ENCODE measurements at places on chromosomes 6 and 20. TPM values are rescaled to one million over a fixed set of nuclear protein-coding genes. Genes with fewer than 3 reads are reported as not detected.

GRCh38 chr20:22491194-22491505 is 93.2 kb downstream of the FOXA2 start:
- H3K27me3 ChIP-seq: peaks cover 93% of the 10 kb centered on the region
- H3K4me3 ChIP-seq: no peak overlapping the region
- no peaks in the 10 kb centered on the region for H3K36me3 ChIP-seq
- no peak overlapping the region for H3K27ac ChIP-seq
- DNase-seq: no peak
- no peaks in the 10 kb centered on the region for H3K4me1 ChIP-seq

Gene RIPOR3
- total RNA-seq: 6.5 TPM

- H3K27me3 ChIP-seq: peaks cover 23% of the 10 kb centered on the region
- H3K4me3 ChIP-seq: no peak overlapping the region
- no peak overlapping the region for H3K27ac ChIP-seq
- H3K4me1 ChIP-seq: no peaks in the 10 kb centered on the region
Observed at GRCh38 chr6:42175860-42176259, 2.7 kb downstream of the GUCA1A start.

Gene PCSK2
- 0.74 TPM for total RNA-seq

DNA sequence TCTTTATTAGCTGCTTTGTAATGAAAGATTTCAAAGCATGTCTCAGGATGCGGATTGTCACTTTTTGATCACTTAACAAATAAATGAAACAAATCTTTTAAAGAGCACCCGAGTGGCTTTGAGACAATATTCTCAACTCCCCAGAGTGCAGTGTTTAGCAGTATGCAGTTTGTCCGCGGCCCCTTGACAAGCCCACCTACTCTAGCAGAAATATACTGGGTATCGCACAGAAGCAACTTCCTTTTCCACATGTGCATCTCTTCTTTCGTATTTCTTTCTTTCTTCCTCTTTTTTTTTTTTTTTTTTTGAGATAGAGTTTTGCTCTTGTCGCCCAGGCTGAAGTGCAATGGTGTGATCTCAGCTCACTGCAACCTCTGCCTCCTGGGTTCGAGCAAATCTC is 84.5 kb upstream of the FAM184A start:
- H3K4me3 ChIP-seq: no peak overlapping the region
- H3K27me3 ChIP-seq: no peaks in the 10 kb centered on the region
- DNase-seq: no peak

DNA sequence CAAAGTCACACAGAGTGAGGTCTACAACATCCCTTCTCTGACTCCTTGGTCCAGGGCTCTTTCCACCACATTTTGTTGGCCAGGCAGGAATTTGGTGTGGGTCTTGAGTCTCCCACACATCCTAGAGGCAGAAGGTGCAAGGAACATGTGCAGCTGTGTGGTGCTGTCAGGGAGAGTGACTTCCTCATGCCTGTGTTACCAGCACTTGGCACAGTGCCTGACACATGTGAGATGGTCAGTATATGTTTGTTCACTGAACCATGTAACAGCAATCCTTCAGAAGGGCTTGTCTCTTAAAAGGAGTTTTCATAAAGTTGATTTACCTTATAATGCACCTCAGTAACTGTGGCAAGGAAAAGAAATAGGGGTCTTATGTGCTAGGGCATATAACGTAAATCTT is 168.5 kb downstream of the CDC5L start:
- peaks cover 7% of the 10 kb centered on the region for H3K4me1 ChIP-seq
- peaks cover 45% of the 10 kb centered on the region for H3K27me3 ChIP-seq
- no peak overlapping the region for H3K27ac ChIP-seq
- H3K4me3 ChIP-seq: no peak overlapping the region
- no peak for DNase-seq
- H3K36me3 ChIP-seq: no peaks in the 10 kb centered on the region

Gene FBXO30
- 16.7 TPM for total RNA-seq

- H3K27ac ChIP-seq: no peak overlapping the region
- H3K4me1 ChIP-seq: no peaks in the 10 kb centered on the region
- DNase-seq: no peak
- H3K27me3 ChIP-seq: no peaks in the 10 kb centered on the region
- peaks cover 3% of the 10 kb centered on the region for H3K36me3 ChIP-seq
- H3K4me3 ChIP-seq: no peak overlapping the region
Observed at GRCh38 chr20:10051185-10051584, 16.4 kb downstream of the ANKEF1 start.

GRCh38 chr6:423799-424345 is 32.3 kb downstream of the IRF4 start:
- H3K27me3 ChIP-seq: peaks cover 25% of the 10 kb centered on the region
- no peak overlapping the region for H3K4me3 ChIP-seq
- no peaks in the 10 kb centered on the region for H3K36me3 ChIP-seq
- H3K27ac ChIP-seq: no peak overlapping the region

- H3K36me3 ChIP-seq: no peaks in the 10 kb centered on the region
- H3K4me3 ChIP-seq: no peak overlapping the region
- no peak overlapping the region for H3K27ac ChIP-seq
- no peak for DNase-seq
Observed at GRCh38 chr20:6818033-6818808, 50.7 kb downstream of the BMP2 start.

Gene SOD2
- total RNA-seq: 1,000 TPM

Measured in left ventricle myocardium inferior (tissue), 1 donor.